ENCODE measurements at places on chromosomes 2 and 18.

DNA sequence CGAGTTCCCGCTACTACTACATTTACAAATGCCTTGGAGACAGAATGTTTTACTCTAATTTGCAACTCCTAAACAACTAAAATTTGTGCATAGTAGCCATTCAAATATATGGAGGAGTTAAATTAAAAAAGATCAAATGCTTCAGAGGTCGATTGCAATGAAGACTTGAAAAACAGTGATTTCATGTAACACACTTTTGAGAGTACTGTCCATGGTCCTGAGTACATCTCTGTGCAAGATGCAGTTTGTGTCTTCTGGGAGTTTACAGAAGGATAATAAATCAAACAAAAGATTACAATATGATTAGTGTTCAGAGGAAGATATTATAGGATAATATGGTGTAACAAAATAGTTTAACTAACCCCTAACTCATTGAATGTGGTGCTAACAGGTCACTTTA lies 894.7 kb downstream of the TMEM182 start:
- no peak for DNase-seq

DNA sequence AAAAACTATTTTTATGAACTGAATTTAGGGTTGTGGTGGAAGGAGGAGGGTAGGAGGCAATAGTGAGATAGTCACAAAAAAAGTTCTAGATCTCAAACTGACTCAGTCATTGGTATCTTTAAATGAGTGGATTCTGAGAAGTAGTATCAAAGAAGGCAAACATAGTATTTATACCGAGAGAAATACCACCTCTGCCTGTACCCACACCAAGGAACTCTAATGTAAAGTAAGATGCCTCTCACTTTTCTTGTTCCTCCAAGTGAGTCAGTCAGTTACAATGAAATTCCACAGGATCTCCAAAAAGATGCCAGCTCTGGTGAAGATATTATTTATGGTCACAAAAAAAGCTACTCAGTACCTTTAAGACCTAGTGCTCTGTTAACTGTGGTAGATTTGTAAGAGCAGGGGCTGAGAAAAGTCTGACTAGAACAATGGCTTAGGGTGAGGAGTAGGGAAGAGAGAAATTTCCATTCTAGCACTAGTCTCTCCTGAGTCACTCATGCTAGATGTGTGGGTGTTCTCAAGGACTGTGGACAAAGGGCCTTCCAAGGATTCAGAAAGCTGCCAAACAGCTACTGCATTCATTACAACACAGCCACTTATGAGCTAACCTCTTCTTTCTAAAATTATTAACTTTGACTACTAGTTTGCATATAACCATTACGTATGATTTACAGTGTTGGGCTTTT lies 36.3 kb downstream of the YWHAQ start:
- no peak for DNase-seq

- DNase-seq: peak; percentile 68
Measured at GRCh38 chr2:234425639-234426603, 71.0 kb downstream of the ARL4C start.

DNA sequence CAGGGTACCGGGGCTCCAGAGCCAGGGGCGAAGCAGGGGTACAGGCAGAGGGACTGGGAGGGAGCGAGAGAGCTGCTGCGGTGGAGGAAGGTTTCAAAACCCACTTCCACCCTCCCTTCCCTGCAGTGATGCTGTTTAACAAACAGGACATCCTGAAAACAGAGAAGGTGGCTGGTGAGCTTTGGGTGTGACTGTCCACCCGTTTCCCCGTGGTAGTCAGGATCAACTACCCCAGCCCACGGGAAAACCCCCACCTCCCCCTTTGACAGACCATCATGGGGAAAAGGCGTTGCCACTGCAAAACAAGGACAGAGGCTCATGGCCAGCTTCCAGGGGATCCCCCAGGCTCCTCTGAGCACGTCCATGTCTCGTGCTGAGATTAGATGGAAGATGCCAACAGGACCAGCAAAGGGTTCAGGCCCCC lies 12.9 kb downstream of the TMEM185B start:
- DNase-seq: no peak

- DNase-seq: no peak
Measured at GRCh38 chr18:77948567-77948966, 698.9 kb downstream of the GALR1 start.

GRCh38 chr2:208066016-208066415 lies 40.7 kb upstream of the PLEKHM3 start:
- DNase-seq: no peak

- no peak for DNase-seq
Measured at GRCh38 chr18:499776-500631, 497 bp downstream of the COLEC12 start.

DNA sequence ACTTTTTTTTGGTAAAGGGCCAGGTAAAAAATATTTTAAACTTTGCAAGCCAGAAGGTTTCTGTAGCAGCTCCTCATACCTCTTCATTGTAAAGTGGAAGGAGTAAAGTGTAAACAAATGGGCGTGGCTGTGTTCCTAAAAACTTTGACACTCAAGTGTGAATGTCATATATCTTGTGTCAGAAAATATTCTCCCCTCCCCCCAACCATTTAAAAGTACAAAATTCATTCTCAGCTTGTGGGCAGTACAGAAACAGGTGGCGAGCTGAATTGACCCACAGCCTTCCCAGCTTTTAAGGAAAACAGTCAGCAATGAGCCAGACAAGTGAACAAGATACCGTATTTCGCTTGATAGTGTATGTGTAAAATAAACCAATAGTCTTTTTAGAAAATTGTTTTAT lies 4.0 kb downstream of the YPEL5 start:
- DNase-seq: no peak

DNA sequence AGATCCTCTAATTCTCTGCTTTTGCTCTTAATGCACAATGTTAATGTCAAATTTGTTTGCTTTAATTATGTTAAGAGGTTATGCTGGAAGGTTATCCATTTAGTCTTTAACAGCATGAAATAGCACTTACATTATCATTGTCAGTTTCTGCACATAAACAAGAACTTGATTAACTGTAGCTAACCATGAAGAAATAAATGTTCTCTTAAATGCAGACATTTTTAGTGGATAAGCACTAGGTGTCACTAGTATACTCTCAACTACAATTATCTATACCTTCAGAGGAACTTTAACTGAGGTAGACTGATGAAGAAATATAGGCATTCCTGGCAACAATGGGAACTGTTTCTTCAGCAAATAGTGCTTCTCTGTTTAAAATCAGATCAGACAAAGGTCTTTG lies 178.8 kb upstream of the CHST9 start:
- no peak for DNase-seq

- DNase-seq: no peak
Measured at GRCh38 chr2:203338322-203338721, 10.1 kb downstream of the ABI2 start.

DNA sequence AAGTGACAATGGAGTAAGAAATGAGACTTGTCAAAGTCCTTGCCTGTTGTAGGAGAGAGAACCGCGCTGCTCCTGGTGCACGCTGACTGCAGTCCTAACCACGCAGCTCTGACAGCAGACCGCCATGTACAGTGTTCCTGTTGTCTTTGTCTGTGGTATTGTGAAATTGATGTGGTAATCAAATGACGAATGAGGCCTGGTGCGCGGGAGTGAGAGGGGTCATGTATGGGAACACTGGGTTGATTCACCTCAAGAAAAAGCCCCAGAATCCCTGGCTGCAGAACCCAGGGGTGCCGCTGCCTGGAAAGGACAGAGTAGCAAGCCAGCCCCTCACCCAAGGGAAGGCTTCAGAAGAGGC lies 64.0 kb downstream of the INPP4A start:
- peak; percentile 21 for DNase-seq

GRCh38 chr18:48029296-48029986 lies 99.0 kb upstream of the SMAD2 start:
- no peak for DNase-seq

- no peak for DNase-seq
Measured at GRCh38 chr18:32937066-32937465, 164.2 kb upstream of the KLHL14 start.

GRCh38 chr2:15554525-15555218 lies 6.5 kb downstream of the NBAS start:
- DNase-seq: no peak

DNA sequence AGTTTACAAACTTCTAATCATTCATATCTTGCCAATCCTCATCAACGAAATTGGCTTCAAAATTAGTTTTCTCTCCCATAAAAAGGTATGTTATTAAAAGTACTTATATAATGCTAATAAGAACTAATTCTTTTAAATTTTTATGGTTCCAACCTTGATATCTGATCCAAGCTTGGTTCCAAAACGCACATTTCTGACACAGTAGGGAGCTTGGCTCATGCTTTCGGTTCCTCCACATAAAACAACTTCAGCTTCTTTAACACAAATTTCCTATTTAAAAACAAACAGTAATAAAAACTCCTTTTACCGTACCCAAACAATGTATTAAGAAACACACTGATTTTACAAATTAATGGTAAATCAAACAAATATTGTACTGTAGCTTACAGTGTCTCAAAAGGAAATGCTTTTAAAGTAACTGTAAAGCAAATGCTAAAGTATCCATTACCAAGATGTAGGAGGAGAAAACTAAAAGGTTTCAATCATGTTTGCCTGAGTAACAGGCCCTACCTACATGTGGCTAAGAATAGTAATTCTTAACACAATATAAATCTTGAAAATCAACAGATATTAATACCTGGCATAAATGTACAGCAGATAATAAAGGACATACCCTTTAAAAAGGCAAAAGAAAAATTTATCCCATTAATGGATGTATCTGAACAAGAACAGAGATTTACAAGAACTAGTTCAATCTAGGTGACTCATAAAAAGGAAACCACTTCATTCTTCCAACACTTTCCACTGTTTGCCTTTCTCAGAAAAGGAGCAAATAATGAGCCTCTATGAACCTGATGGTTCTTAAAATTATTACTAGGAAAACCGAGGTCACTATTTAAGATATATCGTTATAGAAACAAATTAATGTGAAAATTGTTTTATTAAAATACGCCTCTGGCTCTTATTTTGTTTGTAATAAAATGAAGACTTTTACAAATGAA lies 17.5 kb downstream of the ACAA2 start:
- no peak for DNase-seq

GRCh38 chr2:189276277-189276676 lies 96.7 kb upstream of the COL5A2 start:
- no peak for DNase-seq

- DNase-seq: no peak
Measured at GRCh38 chr2:133848111-133848649, 279.9 kb upstream of the NCKAP5 start.

- DNase-seq: no peak
Measured at GRCh38 chr2:169018390-169018789, 12.7 kb downstream of the ABCB11 start.

GRCh38 chr2:232668805-232669444 lies 28.2 kb upstream of the GIGYF2 start:
- DNase-seq: no peak

DNA sequence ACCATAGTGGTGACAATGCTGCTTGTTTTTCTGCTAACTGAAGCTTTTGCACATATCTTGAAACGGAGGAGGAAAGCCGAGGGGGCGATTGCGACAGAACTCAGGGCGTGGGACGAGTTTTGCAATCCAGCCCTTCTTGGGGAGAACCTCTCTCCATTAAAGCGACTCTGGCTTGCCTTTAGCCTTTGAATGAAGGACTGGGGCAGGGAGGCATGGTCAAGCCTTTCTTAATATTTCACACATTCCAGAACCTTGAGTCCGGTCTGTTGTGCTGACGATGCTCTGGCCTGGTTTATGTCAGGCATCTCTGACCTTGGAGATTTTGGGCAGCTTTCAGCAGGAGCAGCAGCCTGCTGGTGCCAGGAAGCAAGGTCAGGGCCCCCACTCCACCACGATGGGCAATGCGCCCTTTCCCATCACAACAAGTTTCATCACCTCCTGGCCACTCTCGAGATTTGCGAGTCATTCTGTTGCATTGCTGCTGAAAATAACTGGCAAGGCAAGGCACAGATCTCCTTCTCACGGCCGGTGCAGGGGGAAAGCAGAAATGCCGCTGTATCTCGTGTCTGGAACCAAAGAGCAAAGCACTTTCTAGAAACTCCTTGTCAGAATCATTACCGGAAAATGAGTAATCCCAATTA lies 10.8 kb downstream of the EMILIN2 start:
- DNase-seq: no peak

DNA sequence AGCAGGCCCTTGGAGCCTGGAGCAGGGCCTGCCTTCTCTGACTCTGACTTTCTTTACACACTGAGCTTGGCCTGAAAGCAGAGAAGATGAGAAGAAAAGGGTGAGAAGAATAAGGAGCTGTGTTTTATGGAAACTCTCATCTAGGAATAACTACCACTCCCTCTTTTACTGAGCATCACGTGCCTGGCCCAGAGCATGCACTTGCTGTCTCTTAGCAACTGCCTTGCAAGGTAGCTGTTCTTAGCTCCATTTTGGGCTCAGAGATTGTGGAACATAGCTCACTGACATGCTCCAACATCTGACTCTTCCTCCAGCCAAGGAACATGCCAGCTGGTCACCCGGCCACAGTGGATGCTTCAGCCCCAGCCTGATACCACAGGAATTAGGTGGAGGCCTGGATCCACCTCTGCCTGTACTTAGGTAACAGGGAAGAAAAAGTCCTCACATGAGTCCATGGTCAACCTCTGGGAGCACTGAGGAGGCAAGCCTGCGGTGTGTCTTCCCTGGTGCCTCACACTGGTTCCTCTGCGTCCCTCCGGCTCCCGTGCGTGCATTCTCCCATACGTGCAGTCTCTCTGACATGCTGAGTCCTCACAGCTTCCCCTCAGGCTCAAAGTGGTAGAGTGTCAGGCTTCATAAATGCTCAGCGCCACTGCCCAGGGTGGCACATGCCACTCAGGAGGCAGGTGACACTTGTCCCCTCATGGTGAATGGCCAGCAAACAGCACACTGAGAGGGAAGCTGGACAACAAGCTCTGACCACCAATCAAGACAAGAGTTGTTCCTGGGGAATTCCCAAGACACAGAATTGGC lies 35.7 kb downstream of the AMER3 start:
- DNase-seq: no peak

GRCh38 chr18:49613141-49613640 lies 51.3 kb downstream of the LIPG start:
- no peak for DNase-seq

- DNase-seq: no peak
Measured at GRCh38 chr2:237726401-237726830, 72.2 kb upstream of the RBM44 start.

GRCh38 chr18:9561759-9562158 lies 52.6 kb downstream of the PPP4R1 start:
- no peak for DNase-seq

DNA sequence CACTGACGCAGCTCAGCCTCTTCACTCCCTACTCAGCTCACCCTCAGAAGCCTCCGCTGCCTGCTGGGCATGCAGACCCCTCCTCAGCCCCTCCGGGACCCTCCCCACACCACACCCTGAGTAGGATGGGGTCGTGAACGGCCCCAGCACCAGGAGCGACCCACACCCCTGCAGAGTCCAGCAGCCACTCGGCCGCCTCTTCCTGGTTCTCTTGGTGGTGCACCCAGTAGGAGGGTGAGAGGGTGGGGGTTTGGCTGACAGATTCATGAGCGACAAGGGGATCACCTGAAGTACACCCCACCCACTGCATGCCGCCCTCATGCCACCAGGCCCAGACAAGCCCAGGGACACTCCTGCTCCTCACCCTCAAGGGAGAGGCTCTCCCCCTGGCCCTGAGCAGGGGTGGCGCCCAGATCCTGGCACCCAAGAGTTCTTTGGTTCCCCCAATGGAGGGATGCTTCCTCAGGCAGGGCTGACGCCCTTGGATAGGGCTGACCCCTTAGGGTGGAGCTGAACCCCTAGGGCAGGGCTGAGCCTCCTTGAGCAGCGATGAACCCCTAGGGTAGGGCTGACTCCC lies 76.6 kb upstream of the GPC1 start:
- DNase-seq: no peak
